Activated CD4-positive, alpha-beta T cell treated with anti-CD3 and anti-CD28 coated beads for 36 hours (primary cell): ENCODE measurements at places on chromosomes 1 and 21. TPM values are rescaled to one million over a fixed set of nuclear protein-coding genes. Genes with fewer than 3 reads are reported as not detected.

DNA sequence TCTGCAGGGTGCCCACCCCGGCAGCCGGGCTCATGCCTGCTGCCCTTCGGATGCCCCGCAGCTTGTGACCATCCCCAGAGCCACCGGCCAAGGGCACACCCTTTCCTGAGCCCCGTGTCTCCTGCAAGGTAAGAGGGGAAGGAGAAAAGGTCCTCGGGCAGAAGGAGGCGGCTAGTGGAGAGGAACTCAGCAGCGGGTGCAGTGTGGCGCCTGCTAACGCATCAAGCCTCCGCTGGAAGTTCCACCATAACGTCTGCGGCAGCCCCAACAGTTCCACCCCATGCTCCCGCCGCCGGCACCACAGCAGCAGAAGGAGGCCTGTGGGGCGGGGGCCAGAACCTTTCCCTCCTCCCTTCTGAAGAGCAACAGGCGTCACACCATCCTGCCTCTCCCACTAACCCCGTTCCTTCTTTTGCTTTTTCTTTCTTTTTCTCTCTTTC, 990 bp downstream of the VWA5B1 start:
- peaks cover 48% of the 10 kb centered on the region for H3K27me3 ChIP-seq
- peaks cover 13% of the 10 kb centered on the region for H3K4me1 ChIP-seq
- no peaks in the 10 kb centered on the region for H3K36me3 ChIP-seq
- no peak overlapping the region for H3K27ac ChIP-seq
- DNase-seq: peak; percentile 36

- H3K4me1 ChIP-seq: no peaks in the 10 kb centered on the region
- no peaks in the 10 kb centered on the region for H3K27me3 ChIP-seq
- H3K27ac ChIP-seq: no peak overlapping the region
- no peak for DNase-seq
- H3K36me3 ChIP-seq: no peaks in the 10 kb centered on the region
These were observed 208.3 kb downstream of the DSCAM start for GRCh38 chr21:40638466-40639251.

GRCh38 chr1:44313265-44313918, 41.7 kb downstream of the ERI3 start:
- H3K4me1 ChIP-seq: peaks cover 5% of the 10 kb centered on the region
- no peak overlapping the region for H3K27ac ChIP-seq
- peaks cover 31% of the 10 kb centered on the region for H3K36me3 ChIP-seq
- no peak for DNase-seq
- no peaks in the 10 kb centered on the region for H3K27me3 ChIP-seq

DNA sequence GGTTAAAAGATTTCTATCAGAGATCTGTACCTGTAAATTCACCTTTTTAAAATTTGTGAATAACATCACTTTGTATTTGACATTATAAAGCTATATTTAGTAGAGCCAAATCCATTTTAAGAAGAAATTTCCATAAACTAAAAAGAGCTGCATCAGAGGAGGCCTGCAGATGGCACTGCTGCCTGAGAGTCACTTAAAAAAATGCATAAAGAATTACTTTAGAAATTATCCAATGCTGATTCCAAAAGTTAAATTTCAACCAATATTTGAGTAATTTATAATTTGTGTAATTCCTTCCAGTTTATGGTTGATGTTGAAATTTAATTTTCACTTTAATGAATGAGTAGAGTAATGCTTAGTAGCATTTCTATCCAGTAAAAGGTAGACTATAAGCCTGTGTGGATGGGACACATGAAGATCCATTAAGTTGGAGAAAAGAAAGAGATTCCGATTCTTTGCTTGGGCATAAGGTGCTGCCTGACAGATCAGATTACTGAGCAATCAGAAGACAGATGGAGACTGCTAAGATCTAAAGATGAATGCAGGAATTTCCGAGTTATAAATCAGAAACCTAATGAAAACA, 20.7 kb upstream of the RPE65 start:
- no peak overlapping the region for H3K27ac ChIP-seq
- H3K4me1 ChIP-seq: no peaks in the 10 kb centered on the region
- no peak for DNase-seq
- no peak overlapping the region for H3K4me3 ChIP-seq

DNA sequence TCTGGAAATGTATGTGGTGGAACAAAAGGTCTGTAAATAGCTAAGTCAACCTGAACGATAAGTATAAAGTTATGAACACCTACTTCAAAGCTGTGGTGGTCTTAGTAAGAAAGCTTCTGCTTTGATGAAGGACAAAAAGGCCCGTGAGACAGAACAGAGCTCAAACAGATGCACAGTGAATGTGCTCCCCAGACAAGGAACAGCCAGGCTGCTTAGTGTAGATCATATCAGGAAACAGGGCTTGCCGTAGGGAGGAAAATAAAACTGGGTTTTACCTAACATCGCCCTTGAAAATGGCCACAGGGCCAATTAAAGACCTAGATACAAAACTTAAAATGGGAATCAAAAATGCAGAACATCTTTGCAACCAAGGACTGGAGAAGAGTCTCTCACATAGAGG, 40.2 kb downstream of the PRSS38 start:
- peaks cover 2% of the 10 kb centered on the region for H3K27me3 ChIP-seq

DNA sequence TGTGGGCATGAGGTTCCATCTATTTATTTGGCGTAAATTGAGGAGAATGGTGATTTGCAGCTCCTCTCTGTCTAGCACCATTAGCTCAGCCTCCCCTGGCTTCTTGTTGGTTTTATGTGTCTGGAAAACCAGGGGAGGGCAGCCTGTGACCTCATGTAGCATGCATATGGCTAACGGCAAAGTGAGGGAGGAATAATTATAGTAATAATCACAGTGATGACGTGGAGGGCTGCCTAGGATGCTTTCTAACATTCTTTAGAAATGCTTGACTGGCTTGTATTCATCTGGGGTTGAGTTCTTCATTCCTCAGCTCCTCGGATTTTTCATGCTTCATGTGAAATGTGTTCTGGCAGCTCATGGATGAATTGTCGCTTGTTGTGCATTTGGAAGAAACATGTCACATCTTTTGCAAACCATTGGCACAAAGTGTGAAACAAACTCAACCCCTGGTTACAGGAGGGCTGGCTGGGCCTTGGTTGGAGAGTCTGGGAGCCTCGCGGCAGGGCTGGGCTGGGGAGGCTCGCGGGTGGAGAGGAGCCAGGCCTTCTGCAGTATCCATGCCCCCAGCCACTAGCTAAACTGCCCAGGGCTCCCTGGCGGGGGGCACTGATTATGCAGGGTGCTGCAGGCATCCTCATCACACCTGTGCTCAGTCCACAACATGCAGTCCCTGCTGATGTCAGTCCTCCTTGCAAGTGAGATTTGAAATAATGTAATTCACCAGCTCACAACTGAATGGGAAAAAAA, 149.6 kb downstream of the DISC1 start:
- no peak overlapping the region for H3K27ac ChIP-seq
- no peaks in the 10 kb centered on the region for H3K27me3 ChIP-seq
- no peak for DNase-seq
- no peak overlapping the region for H3K4me3 ChIP-seq

- H3K4me3 ChIP-seq: no peak overlapping the region
- no peak for DNase-seq
- no peak overlapping the region for H3K27ac ChIP-seq
These were observed 29.2 kb downstream of the CEP104 start for GRCh38 chr1:3827813-3828307.

DNA sequence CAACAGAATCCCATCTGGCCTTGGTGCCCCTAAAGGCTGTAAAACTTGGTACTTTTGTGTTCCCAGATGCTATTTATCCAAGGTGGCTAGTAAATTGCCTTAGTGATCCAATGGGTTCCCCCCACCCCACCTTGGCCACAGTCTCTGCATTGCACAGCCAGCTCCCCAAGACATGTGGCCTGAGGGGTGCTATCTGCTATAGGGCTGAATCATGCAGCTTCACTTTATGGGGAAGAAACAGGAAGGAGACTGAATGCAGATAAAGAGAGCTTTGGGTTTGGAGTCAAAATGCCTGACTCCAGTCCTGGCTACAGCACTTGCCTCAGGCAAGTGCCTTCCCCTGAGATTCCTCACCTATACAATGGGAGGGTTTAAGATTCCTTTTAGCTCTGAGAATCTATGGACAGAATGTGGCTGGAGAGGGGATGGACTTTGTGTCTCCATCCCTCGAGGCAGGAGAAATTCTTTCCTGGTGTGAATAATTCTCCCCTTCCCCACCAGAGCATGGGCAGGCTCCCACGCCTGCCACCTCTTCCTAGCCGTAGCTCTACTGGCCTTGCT, 6.5 kb downstream of the RHEX start:
- no peaks in the 10 kb centered on the region for H3K36me3 ChIP-seq
- no peak for DNase-seq
- H3K4me1 ChIP-seq: no peaks in the 10 kb centered on the region

DNA sequence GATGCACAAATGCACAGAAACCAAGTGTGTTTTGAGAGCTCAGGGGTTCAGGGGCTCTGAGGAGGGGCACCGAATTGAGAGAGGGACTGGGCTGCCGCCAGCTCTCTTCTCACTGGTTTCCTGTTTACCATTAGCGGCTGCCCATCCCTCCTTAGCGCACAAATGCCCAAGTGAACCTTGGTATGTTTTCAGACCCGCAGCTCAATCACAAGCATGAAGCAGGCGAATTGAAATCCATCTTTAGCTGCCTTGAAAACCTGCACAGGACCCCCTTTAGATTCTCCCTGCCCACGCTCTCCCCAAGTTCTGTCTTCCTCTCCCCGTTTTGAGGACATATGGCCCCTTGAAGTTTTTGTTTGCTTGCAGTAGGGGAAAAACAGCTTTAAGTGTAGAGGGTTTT, 61.1 kb upstream of the ACOT11 start:
- H3K27ac ChIP-seq: no peak overlapping the region
- H3K4me3 ChIP-seq: peak overlapping the region; percentile 54
- H3K36me3 ChIP-seq: no peaks in the 10 kb centered on the region
- peaks cover 40% of the 10 kb centered on the region for H3K4me1 ChIP-seq
- DNase-seq: no peak
- peaks cover 2% of the 10 kb centered on the region for H3K27me3 ChIP-seq

DNA sequence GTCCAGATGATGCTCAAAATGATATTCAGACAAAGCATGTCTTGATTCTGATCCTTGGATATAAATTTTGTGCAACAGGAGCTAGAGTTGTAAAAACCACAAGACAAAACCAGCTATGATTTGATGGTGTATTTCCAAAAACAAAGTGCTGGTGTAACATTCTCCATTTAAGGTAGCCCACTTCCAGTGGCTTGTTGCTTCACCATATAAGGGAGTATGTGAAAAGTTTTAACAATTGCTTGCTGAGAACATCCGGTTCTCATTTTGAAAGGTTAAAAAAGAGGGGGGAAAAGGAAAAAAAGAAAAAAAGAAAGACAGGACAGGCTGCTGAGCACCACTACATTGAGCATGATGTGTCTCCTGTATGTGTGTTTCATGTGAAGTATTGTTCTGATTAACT, 123.6 kb downstream of the MACF1 start:
- DNase-seq: no peak
- no peak overlapping the region for H3K4me3 ChIP-seq
- no peaks in the 10 kb centered on the region for H3K27me3 ChIP-seq
- peaks cover 40% of the 10 kb centered on the region for H3K36me3 ChIP-seq
- peak overlapping the region; percentile 24 for H3K27ac ChIP-seq

DNA sequence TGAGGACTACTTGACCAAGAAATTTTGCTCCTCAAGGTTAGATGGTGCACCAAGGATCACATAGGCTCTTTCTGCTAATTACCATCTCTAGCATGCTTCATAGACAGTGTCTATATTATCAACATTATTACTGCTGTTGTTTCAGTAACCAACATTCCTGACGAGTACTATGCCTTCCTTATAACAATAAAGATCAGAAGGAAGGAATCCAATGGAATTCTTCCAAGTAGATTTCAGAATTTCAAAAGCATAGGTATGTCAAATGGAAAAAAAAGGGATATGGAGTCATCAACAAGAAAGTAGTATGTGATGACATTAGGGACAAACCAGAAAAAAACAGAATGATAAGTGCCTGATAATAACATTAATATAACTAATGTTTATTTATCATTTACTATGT, 39.6 kb upstream of the LPGAT1 start:
- no peak overlapping the region for H3K4me3 ChIP-seq
- H3K27ac ChIP-seq: no peak overlapping the region
- H3K36me3 ChIP-seq: no peaks in the 10 kb centered on the region
- DNase-seq: no peak
- H3K4me1 ChIP-seq: no peaks in the 10 kb centered on the region

DNA sequence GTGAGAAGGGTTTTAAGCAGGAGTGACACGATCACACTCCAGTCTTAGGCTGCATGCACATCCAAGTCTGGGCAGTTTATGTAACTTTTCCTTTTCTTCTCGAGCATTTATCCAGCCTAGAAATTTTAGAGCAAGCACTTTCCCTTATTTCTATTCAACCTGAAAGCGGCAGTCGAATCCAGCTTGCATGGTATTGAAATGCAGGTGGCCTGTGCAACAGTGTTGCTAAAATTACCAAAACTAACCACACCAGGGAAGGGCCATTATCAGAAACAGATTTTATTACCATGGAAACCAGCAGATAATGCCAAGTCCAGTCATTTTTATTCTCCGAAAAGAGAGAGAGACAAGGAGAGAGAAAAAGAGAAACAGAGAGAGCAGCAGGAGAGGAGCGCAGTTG, 179.9 kb upstream of the ZC3H12A start:
- H3K4me1 ChIP-seq: no peaks in the 10 kb centered on the region
- no peak for DNase-seq
- H3K4me3 ChIP-seq: no peak overlapping the region
- H3K36me3 ChIP-seq: no peaks in the 10 kb centered on the region
- H3K27ac ChIP-seq: no peak overlapping the region

- H3K4me1 ChIP-seq: no peaks in the 10 kb centered on the region
- no peaks in the 10 kb centered on the region for H3K36me3 ChIP-seq
- H3K27me3 ChIP-seq: no peaks in the 10 kb centered on the region
- DNase-seq: no peak
- H3K4me3 ChIP-seq: no peak overlapping the region
These were observed 12.4 kb upstream of the FAM3B start for GRCh38 chr21:41304068-41304720.

DNA sequence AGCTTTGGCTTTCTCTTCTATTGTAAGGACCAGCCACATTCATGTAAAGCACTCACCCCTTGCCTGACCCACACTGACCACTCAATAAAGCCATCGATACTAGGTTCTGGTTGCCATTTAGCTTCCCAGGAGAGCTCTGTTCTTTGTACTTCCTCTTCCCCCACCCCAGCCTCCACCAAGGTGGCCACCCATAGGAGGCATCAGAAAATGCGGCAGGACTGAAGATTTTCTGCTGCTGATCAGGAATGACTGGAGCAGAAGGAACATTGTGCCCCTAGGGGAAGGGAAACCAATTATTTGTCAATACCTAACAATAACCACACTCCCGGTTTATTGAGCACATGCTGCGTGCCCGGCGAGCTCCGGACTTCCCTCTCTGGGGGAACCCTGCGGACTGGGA, 5.2 kb upstream of the SMIM12 start:
- peak overlapping the region; percentile 49 for H3K27ac ChIP-seq
- H3K4me3 ChIP-seq: peak overlapping the region; percentile 72
- H3K27me3 ChIP-seq: no peaks in the 10 kb centered on the region
- no peak for DNase-seq
- no peaks in the 10 kb centered on the region for H3K36me3 ChIP-seq

GRCh38 chr1:156896490-156897033, 3.0 kb downstream of the PEAR1 start:
- no peak for DNase-seq
- no peak overlapping the region for H3K4me3 ChIP-seq
- peaks cover 12% of the 10 kb centered on the region for H3K4me1 ChIP-seq
- H3K27me3 ChIP-seq: peaks cover 28% of the 10 kb centered on the region
- H3K27ac ChIP-seq: no peak overlapping the region
- no peaks in the 10 kb centered on the region for H3K36me3 ChIP-seq

The SPATA45 gene
- total RNA-seq: not detected

The MAP3K21 gene
- 3.1 TPM for total RNA-seq

The KLF17 gene
- total RNA-seq: not detected

The RIPPLY3 gene
- total RNA-seq: 0.16 TPM

The GBP5 gene
- 137 TPM for total RNA-seq

The PTPN7 gene
- 188 TPM for total RNA-seq

The SIM2 gene
- total RNA-seq: 2.0 TPM

The CRYAA gene
- total RNA-seq: not detected

The HENMT1 gene
- 20.6 TPM for total RNA-seq

The MX2 gene
- total RNA-seq: 30.7 TPM

The CYP4B1 gene
- not detected for total RNA-seq

The BRWD1 gene
- total RNA-seq: 24.5 TPM

The KLHDC8A gene
- total RNA-seq: not detected
